Endothelial cell of umbilical vein (primary cell): ENCODE measurements at places on chromosomes 6 and 20. TPM values are rescaled to one million over a fixed set of nuclear protein-coding genes. Genes with fewer than 3 reads are reported as not detected.

Gene PROCR
- 376 and 414 TPM in 2 replicates for polyA plus RNA-seq

Gene TENT5A
- polyA plus RNA-seq: 0.14 and 0.26 TPM in 2 replicates

Gene PRDM1
- 0.25 and 0.36 TPM in 2 replicates for polyA plus RNA-seq

Gene ANKS1A
- 6.7 and 8.9 TPM in 2 replicates for polyA plus RNA-seq

Gene CLDN20
- polyA plus RNA-seq: not detected in 2 replicates

Gene KHDC1L
- 0.15 and 0.18 TPM in 2 replicates for polyA plus RNA-seq

Gene LINC00237
- polyA plus RNA-seq: not detected in 2 replicates

Gene CTCFL
- polyA plus RNA-seq: not detected in 2 replicates

Gene MYLIP
- 13.8 and 16.9 TPM in 2 replicates for polyA plus RNA-seq

Gene LAMA4
- polyA plus RNA-seq: 370 and 384 TPM in 2 replicates

Gene IL17F
- not detected in 2 replicates for polyA plus RNA-seq

Gene KIF6
- not detected in 2 replicates for polyA plus RNA-seq

Gene ALDH8A1
- 0.08 and 0.41 TPM in 2 replicates for polyA plus RNA-seq

Gene FBXO30
- polyA plus RNA-seq: 2.0 and 3.3 TPM in 2 replicates

Gene OR2H2
- polyA plus RNA-seq: not detected in 2 replicates

Gene MCCD1
- polyA plus RNA-seq: not detected in 2 replicates

Gene RGS17
- 0.18 and 0.40 TPM in 2 replicates for polyA plus RNA-seq

Gene TRIM10
- not detected in 2 replicates for polyA plus RNA-seq

Gene PRPH2
- polyA plus RNA-seq: 0.32 and 0.46 TPM in 2 replicates

Gene UNC5CL
- polyA plus RNA-seq: 0.11 and 0.14 TPM in 2 replicates

Gene SMPDL3A
- 4.2 and 7.0 TPM in 2 replicates for polyA plus RNA-seq

Gene GFRA4
- not detected in 2 replicates for polyA plus RNA-seq

Gene MAFB
- polyA plus RNA-seq: 3.4 and 4.0 TPM in 2 replicates

Gene ATP9A
- 18.5 and 20.9 TPM in 2 replicates for polyA plus RNA-seq
